Activated T-helper 17 cell treated with anti-CD3 and anti-CD28 coated beads, Interleukin-2, amount 50 U/mL, for 72 hours (primary cell): ENCODE measurements at places on chromosomes 12 and 14. TPM values are rescaled to one million over a fixed set of nuclear protein-coding genes. Genes with fewer than 3 reads are reported as not detected.

Gene ERP29
- 93.0 TPM for total RNA-seq

Gene GZMB
- 1,422 TPM for total RNA-seq

Gene AQP2
- total RNA-seq: not detected

Gene SMCO2
- total RNA-seq: not detected

Gene ITGB7
- total RNA-seq: 183 TPM

Gene TEX22
- 0.95 TPM for total RNA-seq

Gene DIO3
- not detected for total RNA-seq

Gene GALNT6
- 7.2 TPM for total RNA-seq

Gene OTX2
- total RNA-seq: not detected

Gene LBHD2
- total RNA-seq: not detected

Gene KLRF1
- not detected for total RNA-seq

Gene IFNG-AS1
- total RNA-seq: not detected

Gene KLRC2
- total RNA-seq: not detected

Gene BIN2
- 45.8 TPM for total RNA-seq

Gene CD69
- 150 TPM for total RNA-seq

Gene KLRG1
- total RNA-seq: 4.8 TPM

Gene SALL2
- total RNA-seq: 1.2 TPM

Gene RFX4
- not detected for total RNA-seq

Gene TPPP2
- not detected for total RNA-seq

Gene M6PR
- 144 TPM for total RNA-seq

Gene KCNA5
- total RNA-seq: not detected

Gene ART4
- not detected for total RNA-seq

Gene C14orf132
- total RNA-seq: 1.3 TPM

Gene POTEM
- total RNA-seq: not detected

Gene CIT
- 88.1 TPM for total RNA-seq

Gene SPIC
- total RNA-seq: not detected

Gene RPL10L
- total RNA-seq: not detected

Gene PTPRQ
- not detected for total RNA-seq

Gene BEGAIN
- 2.4 TPM for total RNA-seq

Gene KLHL33
- total RNA-seq: 0.11 TPM

Gene SERPINA12
- total RNA-seq: not detected

Gene TAS2R8
- not detected for total RNA-seq

Gene ING4
- total RNA-seq: 13.4 TPM

Gene CCDC196
- not detected for total RNA-seq

Gene OR6J1
- not detected for total RNA-seq

Gene PMEL
- total RNA-seq: 0.30 TPM

Gene LYZ
- total RNA-seq: 0.26 TPM

Gene TAS2R20
- 4.4 TPM for total RNA-seq

Gene GLT1D1
- not detected for total RNA-seq

Gene PNP
- 231 TPM for total RNA-seq

Gene ZDHHC22
- total RNA-seq: not detected

Gene FITM1
- not detected for total RNA-seq

Gene VRTN
- total RNA-seq: not detected

Gene KCNMB4
- total RNA-seq: 1.2 TPM

Gene RPGRIP1
- not detected for total RNA-seq
